Naive thymus-derived CD4-positive, alpha-beta T cell (primary cell): ENCODE measurements at places on chromosomes 3 and 15. TPM values are rescaled to one million over a fixed set of nuclear protein-coding genes. Genes with fewer than 3 reads are reported as not detected.
A peak's percentile ranks its signal among the peaks of the same experiment; 100 is the strongest.

TF gene
- total RNA-seq: 0.11 TPM

DTX3L gene
- 35.2 TPM for total RNA-seq

SST gene
- not detected in 2 replicates for total RNA-seq

- DNase-seq: no peak
- no peak overlapping the region for H3K4me3 ChIP-seq
- H3K36me3 ChIP-seq: peaks cover 19% of the 10 kb centered on the region
- H3K27me3 ChIP-seq: no peaks in the 10 kb centered on the region
- H3K4me1 ChIP-seq: peaks cover 38% of the 10 kb centered on the region
Measured at GRCh38 chr3:15298504-15298903, 33.9 kb downstream of the SH3BP5 start.

- no peak overlapping the region for H3K4me3 ChIP-seq
- no peaks in the 10 kb centered on the region for H3K36me3 ChIP-seq
- H3K27me3 ChIP-seq: no peaks in the 10 kb centered on the region
- no peak for DNase-seq
- no peaks in the 10 kb centered on the region for H3K4me1 ChIP-seq
- H3K27ac ChIP-seq: no peak overlapping the region
Measured at GRCh38 chr3:125069968-125070745, 14.4 kb upstream of the HEG1 start.

GRCh38 chr15:63446255-63446654 is 58.1 kb upstream of the USP3 start:
- H3K4me1 ChIP-seq: no peaks in the 10 kb centered on the region
- H3K36me3 ChIP-seq: no peaks in the 10 kb centered on the region
- H3K27me3 ChIP-seq: no peaks in the 10 kb centered on the region
- DNase-seq: peak; percentile 76
- H3K4me3 ChIP-seq: no peak overlapping the region

DNA sequence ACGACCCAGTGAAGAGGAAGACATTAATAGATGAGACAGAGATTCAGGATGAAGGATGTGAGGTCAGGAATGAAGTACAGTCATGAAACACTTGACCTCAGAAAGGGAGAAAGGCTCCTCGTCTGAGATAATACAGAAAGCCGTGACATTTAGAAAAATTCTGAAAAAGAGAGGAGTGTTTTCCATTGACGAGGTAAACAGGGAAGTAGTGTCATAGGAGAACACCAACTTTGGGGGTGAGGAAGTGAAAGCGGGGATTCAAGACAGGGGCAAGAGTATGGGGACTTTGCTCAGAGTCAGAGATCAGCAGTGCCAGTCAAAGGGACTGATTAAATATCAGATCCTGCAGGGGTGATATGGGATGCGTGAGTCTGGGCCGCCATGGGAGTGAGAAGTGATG is 160.9 kb downstream of the PLCL2 start:
- H3K4me1 ChIP-seq: no peaks in the 10 kb centered on the region
- H3K36me3 ChIP-seq: no peaks in the 10 kb centered on the region
- H3K27ac ChIP-seq: no peak overlapping the region

GRCh38 chr3:24224666-24225384 is 269.8 kb downstream of the THRB start:
- H3K36me3 ChIP-seq: no peaks in the 10 kb centered on the region
- H3K4me3 ChIP-seq: no peak overlapping the region
- no peak overlapping the region for H3K27ac ChIP-seq

GRCh38 chr3:153042088-153042487 is 119.9 kb upstream of the RAP2B start:
- no peak overlapping the region for H3K27ac ChIP-seq
- H3K4me3 ChIP-seq: no peak overlapping the region
- no peak for DNase-seq
- no peaks in the 10 kb centered on the region for H3K4me1 ChIP-seq
- H3K27me3 ChIP-seq: no peaks in the 10 kb centered on the region

GRCh38 chr15:51706291-51706690 is 25.0 kb downstream of the SCG3 start:
- H3K27me3 ChIP-seq: no peaks in the 10 kb centered on the region
- no peaks in the 10 kb centered on the region for H3K36me3 ChIP-seq
- DNase-seq: no peak
- no peaks in the 10 kb centered on the region for H3K4me1 ChIP-seq

GRCh38 chr3:25178672-25179071 is 249.4 kb upstream of the RARB start:
- no peaks in the 10 kb centered on the region for H3K27me3 ChIP-seq
- no peaks in the 10 kb centered on the region for H3K4me1 ChIP-seq
- H3K27ac ChIP-seq: no peak overlapping the region
- H3K4me3 ChIP-seq: no peak overlapping the region
- no peak for DNase-seq

DNA sequence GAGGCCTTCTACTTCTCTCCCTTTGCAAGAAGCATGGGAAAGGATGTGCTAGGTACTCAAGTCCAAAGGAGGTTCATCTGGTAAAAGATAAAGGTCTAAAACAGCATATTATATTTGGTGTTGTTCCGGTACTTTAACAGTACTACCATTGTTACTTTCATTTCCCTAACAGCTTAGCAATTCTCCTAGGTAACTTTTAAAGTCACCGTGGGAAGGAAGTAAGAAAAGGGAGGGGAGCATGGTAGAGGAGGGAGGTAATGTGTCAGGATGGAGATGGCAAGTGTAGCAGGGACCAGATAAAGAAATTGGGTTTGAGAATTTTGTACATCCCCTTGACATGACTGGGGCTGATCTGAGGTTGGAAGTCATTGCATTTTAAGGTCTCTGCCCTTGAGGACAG is 89.4 kb upstream of the SKOR1 start:
- no peaks in the 10 kb centered on the region for H3K36me3 ChIP-seq
- DNase-seq: no peak
- H3K27ac ChIP-seq: no peak overlapping the region
- no peaks in the 10 kb centered on the region for H3K27me3 ChIP-seq
- H3K4me1 ChIP-seq: no peaks in the 10 kb centered on the region
- H3K4me3 ChIP-seq: no peak overlapping the region

- H3K36me3 ChIP-seq: no peaks in the 10 kb centered on the region
- H3K27ac ChIP-seq: no peak overlapping the region
- no peak for DNase-seq
- no peaks in the 10 kb centered on the region for H3K27me3 ChIP-seq
- no peaks in the 10 kb centered on the region for H3K4me1 ChIP-seq
Measured at GRCh38 chr15:66940368-66940767, 125.0 kb upstream of the SMAD3 start.

DNA sequence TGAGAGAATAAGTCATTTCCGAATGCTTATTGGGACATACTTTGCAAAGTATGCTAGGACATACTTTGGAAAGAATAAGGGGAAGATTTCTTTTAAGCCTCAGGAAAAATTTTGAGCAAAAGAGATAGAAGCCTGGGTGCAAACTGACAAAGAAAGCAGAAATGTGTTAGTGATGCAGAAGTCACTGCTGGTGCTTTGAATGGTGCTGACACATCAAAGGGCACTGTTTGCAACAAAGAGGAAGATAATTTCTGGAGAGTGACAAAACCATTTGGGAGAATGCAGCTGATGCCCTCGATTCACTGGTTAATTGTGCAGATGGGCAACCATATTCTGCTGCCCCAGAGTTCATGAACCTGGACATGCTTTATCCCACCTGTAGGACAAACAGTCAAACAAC is 11.0 kb upstream of the RAP2B start:
- no peaks in the 10 kb centered on the region for H3K4me1 ChIP-seq
- DNase-seq: no peak
- no peak overlapping the region for H3K27ac ChIP-seq
- no peaks in the 10 kb centered on the region for H3K36me3 ChIP-seq
- H3K27me3 ChIP-seq: no peaks in the 10 kb centered on the region

GRCh38 chr15:92606126-92606835 is 49.3 kb downstream of the FAM174B start:
- H3K36me3 ChIP-seq: no peaks in the 10 kb centered on the region
- no peak for DNase-seq
- no peaks in the 10 kb centered on the region for H3K27me3 ChIP-seq
- H3K4me1 ChIP-seq: no peaks in the 10 kb centered on the region
- H3K4me3 ChIP-seq: no peak overlapping the region
- H3K27ac ChIP-seq: no peak overlapping the region

DNA sequence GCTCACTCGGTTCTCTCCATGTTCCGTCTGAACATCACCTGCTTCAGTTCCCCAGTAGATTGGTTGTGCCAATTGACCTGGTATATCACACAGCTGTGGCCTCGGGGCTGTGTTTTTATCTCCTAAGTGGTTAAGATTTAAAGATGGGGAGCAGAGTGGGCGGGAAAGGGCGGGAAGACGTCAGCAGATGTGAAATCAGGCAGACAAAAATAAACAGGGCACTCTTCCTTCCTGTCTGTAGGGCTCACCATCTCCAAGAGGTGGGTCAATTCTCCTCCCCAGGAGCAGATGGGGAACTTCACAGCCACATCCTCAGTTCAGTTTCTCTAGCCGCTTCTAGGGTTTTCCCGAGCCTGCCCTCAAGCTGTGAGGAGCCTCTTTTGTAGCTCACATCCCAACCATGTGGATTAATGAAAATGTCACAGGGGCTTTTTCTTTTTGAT is 26.8 kb upstream of the LIMD1 start:
- DNase-seq: peak; percentile 2
- H3K4me1 ChIP-seq: peaks cover 3% of the 10 kb centered on the region
- H3K4me3 ChIP-seq: no peak overlapping the region
- H3K27me3 ChIP-seq: no peaks in the 10 kb centered on the region
- no peak overlapping the region for H3K27ac ChIP-seq
- H3K36me3 ChIP-seq: no peaks in the 10 kb centered on the region
